ENCODE measurements at places on chromosomes 11 and 22.

- DNase-seq: no peak
Measured at GRCh38 chr22:43288807-43289420, 54.3 kb downstream of the SCUBE1 start.

- DNase-seq: peak; percentile 88
Measured at GRCh38 chr11:132980670-132981069, 551.6 kb downstream of the OPCML start.

- DNase-seq: no peak
Measured at GRCh38 chr22:44144046-44144569, 36.6 kb upstream of the PARVG start.

DNA sequence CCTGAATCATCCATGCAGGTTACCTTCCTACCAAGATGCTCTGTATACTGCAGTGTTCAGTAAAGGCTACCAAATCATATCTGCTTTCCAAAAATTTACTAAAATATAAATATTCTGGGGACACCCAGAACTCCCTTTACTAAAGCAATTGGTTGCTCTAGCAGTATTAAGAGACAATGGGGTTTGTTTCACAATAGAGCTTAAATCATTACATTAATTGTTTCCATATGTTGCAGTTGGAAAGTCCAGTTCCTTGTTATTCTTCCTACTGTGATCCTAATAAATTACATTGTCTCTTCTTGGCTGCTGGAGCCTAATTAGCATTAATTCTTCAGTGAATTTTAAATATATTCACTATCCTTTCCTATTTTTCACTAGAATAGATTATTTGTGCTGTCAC, 316.0 kb upstream of the MTNR1B start:
- no peak for DNase-seq

DNA sequence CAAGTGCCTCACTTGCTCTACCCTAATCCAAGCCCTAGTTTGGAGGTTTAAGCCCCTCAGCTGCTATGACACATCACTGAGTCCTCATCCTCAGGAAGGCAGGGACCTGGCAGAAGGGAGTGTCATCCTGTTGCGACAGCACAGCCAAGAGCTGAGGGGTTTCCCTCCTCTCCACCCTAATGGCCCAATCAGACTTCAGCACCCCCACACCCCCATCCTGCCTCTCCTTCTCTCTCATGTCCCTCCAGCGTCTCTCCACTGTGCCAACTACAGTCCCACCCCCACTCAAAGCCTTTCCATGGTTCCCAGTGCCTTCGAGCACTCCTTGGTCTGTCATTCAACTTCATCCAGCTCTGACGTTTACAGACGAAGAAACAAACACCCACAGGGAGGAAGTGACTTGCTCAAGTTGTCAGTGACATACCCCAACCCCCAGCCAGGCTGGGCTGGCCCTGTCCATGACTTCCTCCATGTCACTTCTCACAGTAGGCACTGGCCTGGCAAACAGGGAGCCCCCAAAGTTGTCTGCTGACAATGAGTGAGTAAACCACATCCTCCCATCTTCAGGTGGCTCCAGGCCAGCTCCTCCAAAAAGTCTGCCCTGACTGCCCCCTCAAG, 15.6 kb downstream of the ARAP1 start:
- DNase-seq: no peak

DNA sequence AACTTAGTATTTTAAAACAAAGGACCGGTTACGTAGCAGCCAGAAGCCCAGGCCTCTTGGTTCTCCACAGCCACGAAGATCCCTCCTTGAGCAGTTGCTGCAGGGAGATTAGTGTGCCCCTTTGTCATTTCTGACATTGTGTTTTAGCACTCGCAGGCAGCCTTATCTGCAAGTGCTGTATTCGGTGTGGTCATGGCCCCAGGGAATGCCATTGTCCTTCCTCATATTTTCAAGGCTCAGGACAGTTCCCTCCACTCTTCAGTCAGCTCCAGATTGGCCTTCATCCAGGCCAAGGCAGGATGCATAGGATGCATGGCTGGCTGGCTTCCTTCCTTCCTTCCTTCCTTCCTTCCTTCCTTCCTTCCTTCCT, 88.5 kb downstream of the ZBTB16 start:
- DNase-seq: no peak

- no peak for DNase-seq
Measured at GRCh38 chr11:130524132-130524790, 75.8 kb downstream of the ADAMTS15 start.

GRCh38 chr11:116517584-116517983, 255.2 kb downstream of the BUD13 start:
- DNase-seq: no peak

- no peak for DNase-seq
Measured at GRCh38 chr22:47102081-47102480, 339.6 kb downstream of the TBC1D22A start.

DNA sequence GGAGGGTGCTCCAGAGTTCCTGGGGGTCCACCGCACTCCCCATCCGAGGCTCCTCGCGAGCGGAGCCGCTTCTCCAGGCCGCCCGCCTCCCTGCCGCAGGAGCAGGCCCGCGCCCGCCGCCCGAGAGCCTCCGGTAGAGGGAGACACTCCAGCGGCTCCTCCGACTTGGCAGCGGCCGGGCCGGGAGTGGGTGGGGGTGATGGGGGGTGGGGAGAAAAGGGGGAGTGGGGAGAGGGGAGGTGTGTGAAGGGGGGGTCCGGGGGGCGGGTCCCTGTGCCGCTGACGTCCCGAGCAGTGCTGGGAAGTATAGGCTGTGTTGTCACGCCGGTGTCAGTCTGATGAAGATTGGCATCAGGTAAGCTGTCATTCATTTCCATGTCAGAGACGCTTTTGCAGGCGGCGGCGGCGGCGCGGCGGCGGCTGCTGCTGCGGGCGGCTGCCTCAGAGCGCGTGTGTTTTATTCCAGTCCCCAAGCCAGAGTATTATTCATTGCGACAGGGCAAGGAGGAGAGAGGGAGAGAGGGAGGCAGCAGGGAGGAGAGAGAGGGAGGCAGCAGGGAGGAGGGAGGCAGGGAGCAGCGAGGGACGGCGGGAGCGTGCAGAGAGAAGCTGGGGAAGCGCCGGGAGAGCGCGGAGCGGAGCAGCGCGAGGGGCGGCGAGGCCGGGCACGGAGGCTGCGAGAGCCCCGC, at the start of gene PKNOX2:
Gene PKNOX2, plus strand, starts transcription at position 330 of the 689 bp plus-strand sequence. CDS start 186,555 bp downstream, outside the sequence.
- no peak for DNase-seq

- no peak for DNase-seq
Measured at GRCh38 chr22:45998638-45999378, 21.8 kb upstream of the WNT7B start.

DNA sequence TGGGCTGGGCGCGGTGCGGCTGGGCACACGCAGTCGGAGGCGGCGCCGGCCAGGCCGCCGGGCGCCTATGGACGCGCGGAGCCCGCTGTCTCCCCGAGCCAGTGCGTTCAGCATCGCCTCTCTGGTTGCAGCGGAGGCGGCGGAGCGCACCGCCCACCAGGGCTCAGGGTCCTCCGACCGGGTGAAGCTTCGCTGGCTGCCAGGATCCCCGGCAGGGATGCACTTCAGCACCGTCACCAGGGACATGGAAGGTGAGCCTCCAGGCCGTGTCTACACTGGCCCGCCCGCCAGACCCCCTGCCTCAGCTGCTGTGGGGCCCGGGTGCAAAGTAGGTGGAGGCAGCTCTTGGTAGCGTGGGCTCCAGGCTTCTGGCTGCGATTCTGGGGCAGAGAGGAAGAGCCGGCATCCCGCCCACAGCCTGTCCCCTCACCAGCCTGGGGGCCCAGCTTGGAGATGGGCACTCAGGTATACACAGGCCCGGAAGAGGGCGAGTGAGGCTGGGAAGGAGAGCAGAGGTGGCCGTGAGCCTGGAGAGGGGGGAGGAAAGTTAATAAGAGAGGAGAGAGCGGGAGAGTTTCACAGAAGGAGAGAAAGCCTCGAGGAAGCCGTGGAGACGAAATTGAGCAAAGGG, 1.0 kb upstream of the TBX1 start:
- DNase-seq: no peak

DNA sequence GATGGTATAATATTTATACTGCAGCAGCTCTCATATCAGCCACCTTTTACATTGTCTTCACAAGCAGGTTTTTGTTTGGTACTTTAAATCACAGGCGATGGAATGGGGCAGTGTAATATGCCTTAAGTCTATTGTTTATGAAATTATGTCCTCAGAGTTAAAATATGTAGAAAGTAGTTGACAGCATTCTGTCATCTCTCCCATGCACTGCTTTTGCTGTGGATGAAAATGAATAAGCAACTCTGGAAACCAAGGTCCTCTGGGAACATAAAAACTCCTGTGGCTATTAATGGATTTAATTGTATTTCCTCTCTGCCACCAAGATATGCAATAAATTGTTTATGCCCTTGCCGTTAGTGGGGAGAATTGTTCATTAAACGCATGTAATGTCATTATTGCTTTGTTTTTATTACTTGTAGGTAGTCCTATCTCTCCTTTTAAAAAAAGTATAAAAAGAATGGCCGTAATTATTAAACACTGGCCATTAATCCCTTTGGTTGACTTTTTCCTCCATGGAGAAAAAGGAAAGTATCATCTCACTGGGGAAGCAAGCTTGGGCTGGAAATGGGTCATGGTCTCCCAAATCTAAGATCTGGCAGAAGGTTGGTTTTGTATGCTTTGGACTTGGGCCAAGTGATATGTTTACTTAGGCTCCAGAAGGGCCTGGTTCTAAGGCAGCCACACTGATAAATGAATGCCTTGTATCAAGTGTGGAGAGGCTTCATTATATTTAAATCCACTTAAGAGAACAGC, 13.1 kb downstream of the PACS1 start:
- peak; percentile 74 for DNase-seq

GRCh38 chr11:46119352-46120216, 1.7 kb downstream of the PHF21A start:
- DNase-seq: no peak

DNA sequence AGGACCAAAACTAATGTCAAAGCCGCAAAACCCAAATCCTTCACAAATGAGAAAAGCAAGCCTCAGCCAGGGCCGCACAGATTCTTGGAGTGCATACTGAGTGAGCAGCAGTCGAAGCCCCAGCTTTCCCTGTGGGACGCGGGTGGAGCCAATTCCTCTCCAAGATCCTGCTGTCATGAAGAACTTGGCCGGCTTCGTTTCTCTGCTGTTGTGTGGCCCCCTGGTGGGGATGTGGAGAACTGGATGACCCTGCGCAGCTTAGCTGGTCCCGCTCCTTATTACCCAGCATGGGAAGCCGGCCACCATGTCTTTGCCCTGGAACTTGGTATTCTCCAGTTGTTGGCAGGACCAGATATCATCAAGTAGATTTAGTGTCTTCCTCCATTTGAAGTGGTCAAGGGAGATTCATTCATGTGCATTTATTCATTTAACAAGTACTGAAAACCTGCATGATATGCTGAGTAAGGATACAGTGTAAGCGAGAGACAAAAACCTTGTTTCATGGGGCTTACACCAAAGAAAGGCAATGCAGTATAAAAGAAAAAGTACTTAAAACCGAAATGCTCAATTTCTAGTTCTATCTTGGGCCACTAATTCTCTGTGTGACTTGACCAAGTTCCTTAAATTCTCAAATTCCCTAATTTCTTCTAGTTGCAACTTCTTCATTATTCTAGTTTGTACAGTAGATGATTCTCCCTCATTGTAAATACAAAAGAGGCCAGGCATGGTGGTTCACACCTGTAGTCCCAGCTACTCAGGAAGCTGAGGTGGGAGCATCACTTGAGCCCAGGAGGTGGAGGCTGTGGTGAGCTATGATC, 56.7 kb upstream of the CRTAM start:
- peak; percentile 44 for DNase-seq

- DNase-seq: no peak
Measured at GRCh38 chr11:130871616-130872015, 44.7 kb downstream of the SNX19 start.

GRCh38 chr11:108873310-108873709, 208.4 kb downstream of the DDX10 start:
- no peak for DNase-seq

DNA sequence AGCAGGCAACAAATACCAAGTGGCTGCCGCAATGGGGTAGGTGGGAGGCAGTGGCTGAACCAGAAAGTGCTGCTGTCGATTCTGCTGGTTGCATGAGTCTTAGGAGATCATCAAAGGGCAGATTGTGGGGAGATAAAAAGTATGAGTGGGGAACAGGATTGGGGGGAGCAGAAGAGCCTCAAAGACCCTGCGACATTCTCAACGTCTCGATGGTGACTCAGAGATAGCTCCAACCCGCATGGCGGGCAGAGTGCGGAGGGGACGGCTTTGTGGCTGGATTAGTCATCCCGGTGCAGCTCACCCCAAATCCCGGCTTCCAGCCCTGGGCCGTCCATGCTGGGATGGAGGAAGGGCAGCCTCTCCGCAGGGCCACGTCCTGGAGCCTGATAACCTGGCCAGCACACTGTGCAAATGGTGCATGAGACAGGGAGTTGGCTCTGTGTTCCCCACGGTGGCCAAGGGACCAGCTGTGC, 11.6 kb upstream of the RTN4R start:
- DNase-seq: no peak

DNA sequence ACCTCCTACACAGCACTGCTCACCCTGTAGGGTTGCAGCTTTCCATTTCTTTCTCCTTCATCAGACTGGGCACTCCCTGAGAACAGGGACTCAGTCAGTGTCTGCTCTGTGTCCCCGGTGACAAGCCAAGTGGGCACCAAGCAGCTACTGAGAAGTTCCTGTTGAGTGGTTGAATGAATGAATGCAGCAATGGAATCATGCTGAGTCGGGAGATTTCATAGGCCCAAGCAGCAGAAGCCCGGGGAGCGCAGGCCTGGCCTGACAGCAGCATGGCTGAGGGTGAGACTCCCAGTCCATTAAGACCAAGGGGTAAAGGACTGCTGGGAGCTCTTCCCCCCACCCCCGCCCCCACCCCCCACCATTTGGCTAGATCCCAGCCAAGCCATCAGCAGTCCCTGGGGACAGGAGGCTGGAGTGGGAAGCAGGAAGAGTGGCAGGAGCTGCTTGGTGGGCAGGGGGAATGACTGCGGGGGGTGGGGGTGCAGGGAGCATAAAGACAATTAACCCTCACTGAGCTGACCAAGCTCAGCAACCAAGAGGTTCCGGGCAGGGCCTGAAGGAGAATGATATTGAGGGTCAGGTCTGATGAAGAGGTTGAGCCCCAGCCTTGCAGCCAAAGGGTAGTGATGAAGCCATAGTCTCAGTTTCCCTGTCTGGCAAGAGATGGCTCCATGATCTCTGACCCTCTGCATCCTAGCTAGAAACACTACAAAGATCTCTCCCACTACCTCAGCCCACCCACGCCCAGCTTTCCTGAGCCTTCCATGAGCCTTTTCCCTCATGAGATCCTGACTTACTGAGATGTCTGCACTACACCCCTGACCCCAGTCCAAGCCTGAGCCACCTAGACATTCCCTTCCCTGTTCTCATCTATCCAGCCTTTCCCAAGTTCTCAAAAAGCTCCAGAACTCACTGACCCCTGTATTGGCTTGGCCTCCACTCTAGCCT, 2.8 kb downstream of the PDE2A start:
- no peak for DNase-seq

DNA sequence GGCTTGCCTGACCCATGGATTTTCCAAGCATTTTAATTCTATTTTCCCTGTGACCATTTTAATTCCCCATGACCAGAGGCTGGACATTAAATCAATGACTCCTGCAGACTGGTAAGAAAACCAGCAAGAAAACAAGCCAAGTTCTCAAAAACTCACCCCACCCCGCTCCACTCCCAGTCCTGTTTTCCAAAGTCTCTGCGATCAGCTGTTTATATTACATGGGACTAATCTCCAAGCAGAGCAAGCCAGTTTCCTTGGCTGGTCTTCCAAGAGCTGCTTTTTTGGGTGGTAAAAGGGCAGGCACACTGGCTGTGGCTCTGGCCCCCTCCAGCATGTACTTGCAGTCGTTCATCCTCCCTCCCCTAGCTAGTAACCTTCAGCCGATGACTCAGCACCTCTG, 97.9 kb downstream of the RRAS2 start:
- no peak for DNase-seq

- no peak for DNase-seq
Measured at GRCh38 chr11:223026-223789, 12.9 kb downstream of the SIRT3 start.

GRCh38 chr11:42021911-42022310, 562.5 kb upstream of the LRRC4C start:
- no peak for DNase-seq

Data from DMS153 (cell line).